Motor neuron (in vitro differentiated cells): ENCODE measurements at places on chromosomes 3 and 15. TPM values are rescaled to one million over a fixed set of nuclear protein-coding genes. Genes with fewer than 3 reads are reported as not detected.
A peak's percentile ranks its signal among the peaks of the same experiment; 100 is the strongest.

The ZKSCAN7 gene
- total RNA-seq, result 20.1 and 21.0 TPM in 2 replicates

The FBXW12 gene
- 0.47 and 0.96 TPM in 2 replicates for total RNA-seq

The SLC22A14 gene
- 0.41 and 0.55 TPM in 2 replicates for total RNA-seq

The PDHB gene
- 48.7 and 53.1 TPM in 2 replicates for total RNA-seq

The ZNF80 gene
- total RNA-seq, result 0.29 and 0.57 TPM in 2 replicates

The SLC12A1 gene
- total RNA-seq, result 0.16 and 0.44 TPM in 2 replicates

The STRA6 gene
- 14.8 and 23.7 TPM in 2 replicates for total RNA-seq

The SCN11A gene
- total RNA-seq, result 0.41 TPM in 2 replicates

The PLEKHO2 gene
- total RNA-seq, result 2.3 and 2.8 TPM in 2 replicates

DNA sequence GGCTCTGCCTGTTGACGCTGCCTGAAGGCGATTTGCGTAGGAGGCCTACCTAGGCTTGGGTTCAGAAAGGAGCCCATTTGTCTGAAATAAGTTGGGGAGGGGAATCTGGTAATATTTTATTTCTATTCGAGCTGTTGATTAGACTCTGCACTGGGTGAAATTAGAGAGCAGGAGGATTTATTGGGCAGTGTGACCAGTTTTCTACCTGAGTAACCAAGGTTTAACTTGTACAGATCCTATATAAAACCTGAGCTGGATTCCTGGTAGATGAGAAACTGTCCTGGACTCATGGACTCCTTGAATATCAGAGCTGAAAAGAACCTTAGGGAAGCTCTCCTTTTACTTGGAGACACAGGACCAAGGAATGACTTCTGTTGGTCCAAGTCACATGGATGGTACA is 19.6 kb upstream of the GPR156 start:
- ATAC-seq, result no peak

DNA sequence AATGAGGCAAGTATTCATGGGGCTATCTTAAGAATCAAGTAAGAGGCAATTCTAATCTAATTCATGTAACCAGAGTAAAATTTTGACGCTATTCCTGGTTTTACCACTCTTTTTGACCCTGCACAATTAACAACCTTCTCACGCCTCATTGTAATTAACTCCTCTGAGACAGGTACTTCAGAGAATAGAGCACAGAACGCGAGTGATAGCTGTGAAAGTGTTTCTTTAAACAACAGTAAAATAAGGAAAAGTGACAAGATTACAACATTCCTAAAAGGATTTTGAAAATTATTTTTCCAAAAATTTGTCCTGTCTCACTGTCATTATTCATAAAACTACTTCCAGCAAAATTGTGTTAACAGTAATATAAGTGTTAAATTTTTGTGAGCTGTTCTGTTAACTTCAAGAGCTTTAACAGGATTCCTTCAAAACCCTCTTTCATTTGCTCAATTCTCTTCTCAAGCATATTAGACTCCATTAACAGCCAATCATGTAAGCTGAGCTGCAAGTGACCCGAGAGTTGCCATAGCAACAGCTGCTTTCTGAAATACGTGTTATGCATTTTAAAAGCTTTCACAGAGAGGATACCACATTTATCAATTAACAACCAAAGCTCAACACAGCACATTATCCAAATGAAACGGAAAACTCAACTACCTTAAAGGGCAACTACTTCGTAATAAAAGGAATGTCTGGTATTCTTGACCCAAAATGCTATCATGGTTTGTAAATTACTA is 93.1 kb downstream of the STAG1 start:
- peak; percentile 99 for ATAC-seq

DNA sequence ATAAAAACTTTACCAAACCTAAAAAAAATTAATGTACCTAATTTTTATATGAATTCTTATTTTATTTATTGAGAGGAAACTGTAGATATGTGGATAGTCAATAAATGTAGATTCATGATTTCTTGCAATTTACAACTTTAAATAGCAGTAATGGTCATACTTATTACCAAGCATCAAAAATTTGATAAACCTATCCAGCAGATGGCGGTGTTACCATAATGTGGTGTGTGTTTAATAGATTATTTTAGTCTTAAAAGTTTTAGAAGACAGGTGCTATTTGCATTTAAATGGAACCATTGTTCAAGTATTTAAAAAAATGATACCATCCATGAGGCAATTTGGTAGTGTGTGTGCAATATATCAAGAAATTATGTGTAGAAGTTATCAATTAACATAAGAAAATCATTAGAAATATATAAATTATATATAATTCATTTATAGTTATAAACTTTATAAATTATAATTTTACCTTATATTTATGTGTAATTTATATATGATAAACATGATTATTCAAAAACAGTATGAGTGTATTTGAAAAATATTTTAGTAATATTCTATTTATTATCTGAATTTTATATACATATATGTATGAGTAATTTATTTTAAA is 176.0 kb upstream of the BCHE start:
- ATAC-seq, result no peak

DNA sequence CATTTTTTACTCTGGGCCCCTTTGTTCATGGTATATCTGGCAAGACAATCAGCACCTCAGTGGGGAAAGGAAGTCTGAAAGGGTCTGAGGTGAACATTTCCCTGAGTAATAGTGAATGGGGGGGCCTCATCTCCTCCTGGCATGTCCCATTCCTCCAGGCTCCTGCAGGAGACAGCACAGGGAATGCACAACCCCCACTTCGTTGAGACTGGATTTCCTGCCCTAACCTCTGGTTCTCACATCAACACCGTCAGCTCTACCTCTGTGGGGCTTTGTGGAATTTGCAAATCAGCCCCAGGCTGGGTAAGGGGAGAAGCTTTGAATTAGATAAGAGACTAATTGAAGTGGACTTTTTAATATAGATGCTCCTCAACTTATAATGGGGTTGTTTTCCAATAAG is 168.3 kb upstream of the TRIM42 start:
- no peak for ATAC-seq

DNA sequence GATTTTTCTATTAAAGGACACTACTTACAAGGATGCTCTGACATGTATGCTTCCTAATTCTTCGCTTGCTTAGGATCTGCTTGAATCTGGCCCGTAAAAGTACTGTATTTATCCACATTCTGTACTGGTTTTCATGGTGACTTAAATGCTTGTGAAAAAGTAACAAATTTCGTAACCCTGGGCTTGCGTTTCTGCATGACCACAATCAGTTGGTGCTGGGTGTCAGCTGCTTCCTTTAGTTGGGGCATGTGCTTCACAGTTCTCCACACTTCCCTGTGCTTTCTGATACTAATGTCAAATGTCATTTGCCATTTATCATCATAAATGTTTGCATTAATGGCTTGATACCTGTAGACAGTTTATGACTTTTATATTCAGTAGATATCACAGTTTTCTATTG is 218.4 kb upstream of the MLF1 start:
- no peak for ATAC-seq

GRCh38 chr3:171399842-171400241 is 60.4 kb downstream of the TNIK start:
- no peak for ATAC-seq

DNA sequence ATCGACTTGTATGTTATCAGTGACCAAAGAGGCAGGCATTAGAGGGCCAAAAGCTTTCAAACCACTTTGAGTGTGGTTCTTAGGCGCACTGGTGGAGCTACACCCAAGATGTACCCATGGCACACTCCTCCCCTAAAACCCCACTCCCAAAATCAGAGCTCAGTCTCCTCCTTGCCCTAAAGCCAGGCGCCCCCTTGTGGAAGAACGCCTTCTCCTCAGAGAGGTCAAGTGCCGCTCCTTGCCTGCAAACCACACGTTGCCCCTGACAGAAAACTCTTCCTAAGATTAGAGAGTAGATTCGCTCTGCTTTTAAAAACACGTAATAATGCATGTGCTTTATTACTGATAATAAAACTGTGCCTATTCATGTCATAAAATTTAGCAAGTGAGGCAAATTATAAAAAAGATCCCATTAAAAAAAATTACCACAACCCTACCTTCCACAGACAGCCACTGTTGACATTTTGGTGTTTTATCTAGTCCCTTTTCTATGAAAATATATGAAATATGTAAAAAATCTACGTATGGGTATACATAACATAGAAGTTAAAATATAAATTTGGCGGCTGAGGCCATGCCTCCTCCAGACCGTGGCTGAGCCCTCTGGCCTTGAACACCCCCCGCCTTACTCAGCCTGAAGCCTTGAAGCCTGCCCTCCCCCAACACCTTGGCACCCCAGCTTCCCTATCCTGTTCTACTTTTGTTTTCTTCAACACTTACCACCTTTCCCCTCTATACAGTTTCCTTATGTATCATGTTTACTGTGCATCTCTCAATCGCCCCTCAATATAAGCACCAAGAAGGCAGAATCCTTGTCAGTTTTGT is 33.5 kb downstream of the BCL2L10 start:
- peak; percentile 52 for ATAC-seq

GRCh38 chr15:48718646-48719045 is 73.1 kb upstream of the FBN1 start:
- no peak for ATAC-seq
